ENCODE measurements at places on chromosomes 7 and 10.

GRCh38 chr10:79418886-79419595 is 26.4 kb downstream of the ZCCHC24 start:
- no peak for DNase-seq

GRCh38 chr10:5809527-5810154 is 3.6 kb downstream of the GDI2 start:
- DNase-seq: no peak

DNA sequence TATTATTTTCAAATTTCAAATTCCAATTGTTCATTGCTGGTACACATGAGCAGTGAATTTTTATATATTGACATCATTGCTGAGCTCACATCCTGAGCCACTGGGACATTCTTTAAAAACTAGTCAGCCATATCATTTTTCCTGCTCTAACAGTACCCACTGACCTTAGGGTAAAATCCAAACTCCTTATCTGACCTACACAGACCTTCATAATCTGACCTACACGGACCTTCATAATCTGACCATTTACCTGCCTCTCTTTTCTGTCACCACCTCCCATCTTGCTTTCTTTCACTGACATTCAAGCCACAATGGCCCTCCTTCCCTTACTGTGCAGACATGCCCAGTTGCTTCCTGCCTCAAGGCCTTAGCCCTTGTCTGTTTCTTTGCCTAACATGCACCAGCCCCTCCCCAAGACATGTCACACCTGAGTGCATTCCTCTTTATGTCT is 16.1 kb upstream of the CUZD1 start:
- no peak for DNase-seq

GRCh38 chr7:138186951-138187351 is 110.7 kb downstream of the AKR1D1 start:
- DNase-seq: peak; percentile 21
